ENCODE measurements at places on chromosomes 2 and 18.

DNA sequence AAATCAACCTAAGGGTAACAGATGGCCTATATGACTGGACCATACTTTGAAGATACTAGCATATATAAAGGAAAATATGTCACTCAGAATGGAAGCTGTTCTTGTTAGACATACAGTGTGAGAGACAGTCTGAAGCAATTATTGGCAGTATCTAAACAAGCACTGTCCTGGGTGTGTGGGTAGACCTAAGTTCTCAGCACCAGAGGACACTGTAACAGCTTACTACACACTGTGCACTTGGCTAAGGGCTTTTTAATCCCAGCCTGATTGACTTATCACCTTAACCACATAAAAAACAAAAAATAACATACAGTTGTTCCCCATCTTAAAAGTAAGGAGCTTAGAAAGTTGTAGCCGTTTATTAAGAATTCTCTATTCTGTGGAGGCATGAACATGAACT, 1066.1 kb upstream of the FANCL start:
- DNase-seq, result no peak

GRCh38 chr18:62186499-62186773, 420 bp downstream of the PIGN start:
- no peak for DNase-seq

DNA sequence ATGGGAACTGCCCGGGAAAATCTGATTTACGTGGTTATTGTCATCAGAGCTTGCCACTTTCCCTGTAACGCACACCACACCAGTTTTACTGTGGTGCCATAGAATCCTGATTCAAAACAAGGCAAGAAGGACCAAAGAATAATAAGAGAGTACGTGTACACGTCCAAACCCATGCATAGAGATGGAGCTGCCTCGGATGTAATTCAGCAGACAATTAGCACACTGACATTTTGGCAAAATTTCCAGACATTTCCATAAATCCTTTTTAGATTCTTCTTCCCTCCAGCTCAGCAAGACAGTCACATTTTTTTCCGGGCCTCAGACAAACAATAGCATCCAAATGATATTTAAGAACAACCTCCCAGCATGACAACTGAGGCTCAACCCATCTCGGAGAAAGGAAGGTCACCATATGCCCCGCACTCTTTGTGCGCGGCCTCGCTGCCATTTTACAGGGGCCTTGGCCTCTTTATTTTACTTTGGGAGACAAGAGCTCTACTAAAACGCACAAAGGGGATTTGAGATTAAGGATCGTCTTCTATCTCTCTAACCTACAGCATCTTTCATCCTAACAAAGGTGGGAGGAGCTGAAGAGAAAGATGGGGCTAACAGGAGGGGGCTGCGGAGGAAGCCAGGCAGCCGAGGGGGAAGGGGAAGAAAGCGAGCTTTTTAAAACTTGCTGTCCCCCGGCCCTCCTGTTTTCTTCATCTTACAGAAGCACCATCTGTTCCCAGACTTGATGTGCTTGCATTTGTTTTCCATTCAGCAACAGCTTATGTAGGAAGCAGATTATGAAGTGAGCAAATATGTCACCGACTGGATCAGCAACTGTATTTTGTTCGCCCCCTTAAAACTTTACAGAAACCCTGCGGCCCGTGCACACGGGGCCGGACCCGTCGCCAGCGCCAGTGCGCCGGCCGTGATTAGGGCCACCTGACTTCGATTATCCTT, 61.0 kb downstream of the CDCA7 start:
- no peak for DNase-seq

GRCh38 chr18:3594760-3595368, 144.9 kb downstream of the TGIF1 start:
- DNase-seq, result peak; percentile 35

- DNase-seq, result no peak
Observed at GRCh38 chr2:49262801-49263560, 108.7 kb upstream of the FSHR start.

GRCh38 chr18:7608781-7609201, 41.7 kb downstream of the PTPRM start:
- no peak for DNase-seq

DNA sequence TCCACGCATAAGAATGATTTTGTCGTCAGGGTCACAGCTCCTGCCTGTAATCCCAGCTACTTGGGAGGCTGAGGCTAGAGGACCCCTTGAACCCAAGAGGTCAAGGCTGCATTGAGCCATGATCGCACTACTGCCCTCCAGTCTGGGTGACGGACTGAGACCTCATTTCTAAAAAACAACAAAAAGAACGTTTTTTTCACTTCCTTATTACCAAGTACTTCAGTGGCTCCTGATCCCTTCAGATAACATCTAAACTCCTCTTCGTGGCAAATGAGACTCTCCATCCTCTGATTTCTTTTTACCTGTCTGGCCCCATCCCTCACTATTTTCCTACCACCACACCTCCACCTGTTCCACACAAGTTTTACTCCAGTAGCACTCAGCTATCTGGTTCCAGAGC, 105.4 kb upstream of the TLK1 start:
- DNase-seq, result no peak

- peak; percentile 30 for DNase-seq
Observed at GRCh38 chr18:26190506-26190905, 35.7 kb upstream of the TAF4B start.

- DNase-seq, result no peak
Observed at GRCh38 chr18:8936619-8937018, 165.9 kb upstream of the NDUFV2 start.

DNA sequence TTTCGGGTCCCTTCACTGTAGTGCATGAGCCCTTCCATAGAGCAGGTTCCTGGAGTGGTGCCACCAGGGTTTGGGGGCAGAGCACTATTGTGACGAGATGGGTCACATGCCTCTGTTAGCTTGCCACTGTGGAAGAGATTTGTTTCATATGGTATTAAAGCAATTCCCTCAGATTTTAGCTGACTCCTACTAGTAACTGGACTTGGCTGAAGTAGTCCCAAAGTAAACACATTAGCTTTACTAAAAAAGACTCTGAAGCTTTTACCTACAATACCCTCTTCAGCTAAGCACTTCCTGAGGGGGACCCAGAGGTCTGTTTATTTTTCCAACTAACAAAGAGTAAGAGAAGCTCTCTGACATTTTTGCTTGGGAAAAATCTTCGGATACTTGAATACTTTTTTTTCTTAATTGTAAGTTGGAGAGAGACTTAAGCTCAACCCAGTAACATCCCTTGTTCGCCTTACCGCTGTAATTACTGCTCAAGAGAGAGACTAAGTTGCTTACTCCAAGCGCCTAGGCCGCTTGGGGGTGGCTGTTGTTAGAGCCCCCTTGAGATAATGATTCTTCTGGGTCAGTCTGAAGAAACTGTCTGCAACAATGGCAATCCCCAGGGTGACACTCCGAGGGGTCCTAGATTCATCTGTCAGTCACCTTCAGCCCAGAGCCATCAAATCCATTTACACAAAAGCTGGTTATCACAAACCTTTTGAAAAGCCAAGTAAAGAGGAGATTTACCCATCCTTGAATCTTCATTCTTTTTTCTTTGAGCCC, 177.4 kb downstream of the FIGN start:
- no peak for DNase-seq

GRCh38 chr2:132412021-132412420, 4.6 kb upstream of the GPR39 start:
- DNase-seq, result no peak

- DNase-seq, result no peak
Observed at GRCh38 chr2:7771781-7772180, 854.6 kb downstream of the RNF144A start.

- DNase-seq, result no peak
Observed at GRCh38 chr18:8177330-8178016, 431.8 kb upstream of the RAB12 start.

GRCh38 chr2:109126501-109126860, 2.5 kb upstream of the SH3RF3 start:
- DNase-seq, result no peak

GRCh38 chr2:117801826-117802225, 12.7 kb upstream of the DDX18 start:
- no peak for DNase-seq

GRCh38 chr18:22387364-22387763, 30.4 kb downstream of the CTAGE1 start:
- DNase-seq, result no peak

- DNase-seq, result no peak
Observed at GRCh38 chr2:79993144-79993543, 311.4 kb downstream of the LRRTM1 start.

DNA sequence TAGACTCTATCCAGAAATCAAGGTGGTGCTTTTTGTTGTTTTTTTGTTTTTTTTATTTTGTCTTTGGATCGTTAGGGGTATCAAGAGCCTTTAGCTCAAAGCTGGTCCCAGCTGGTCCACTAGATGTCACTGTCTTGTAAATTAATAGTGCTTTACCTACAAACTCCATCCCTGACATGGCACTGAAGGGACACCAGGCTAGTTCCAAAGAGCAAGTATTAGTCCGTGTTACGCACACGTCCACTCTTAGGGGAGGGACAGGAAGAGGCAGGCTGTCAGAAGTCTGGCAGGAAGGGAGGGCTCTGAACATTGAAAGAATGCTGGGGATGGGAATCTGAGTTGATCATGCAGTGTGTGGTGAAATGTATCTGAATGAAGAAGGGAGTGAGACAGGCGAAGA, 85.9 kb upstream of the CCBE1 start:
- DNase-seq, result no peak

GRCh38 chr2:181163139-181163538, 182.7 kb downstream of the UBE2E3 start:
- no peak for DNase-seq

GRCh38 chr2:220269367-220269766, 641.9 kb downstream of the SLC4A3 start:
- no peak for DNase-seq

DNA sequence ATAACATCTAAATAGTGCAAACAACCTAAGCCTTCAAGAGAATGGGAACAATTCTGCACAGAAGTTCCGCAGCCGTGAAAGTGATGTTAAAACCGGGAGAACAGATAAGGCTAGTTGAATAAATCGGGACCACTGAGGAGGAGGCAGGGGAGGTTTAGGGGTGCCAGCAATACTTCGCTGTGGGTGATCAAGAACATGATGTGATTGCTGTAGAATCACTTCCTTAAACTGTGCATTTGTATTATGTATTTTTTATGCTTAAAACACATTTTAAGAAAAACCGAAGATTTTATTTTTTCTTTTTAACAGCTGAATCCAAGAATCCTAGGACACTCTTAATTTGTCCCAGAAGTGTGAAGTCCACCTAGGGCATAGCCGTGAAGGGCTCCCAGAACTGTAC, 33.6 kb downstream of the TTC32 start:
- no peak for DNase-seq

- DNase-seq, result peak; percentile 31
Observed at GRCh38 chr2:36351736-36352349, 3.7 kb upstream of the CRIM1 start.

DNA sequence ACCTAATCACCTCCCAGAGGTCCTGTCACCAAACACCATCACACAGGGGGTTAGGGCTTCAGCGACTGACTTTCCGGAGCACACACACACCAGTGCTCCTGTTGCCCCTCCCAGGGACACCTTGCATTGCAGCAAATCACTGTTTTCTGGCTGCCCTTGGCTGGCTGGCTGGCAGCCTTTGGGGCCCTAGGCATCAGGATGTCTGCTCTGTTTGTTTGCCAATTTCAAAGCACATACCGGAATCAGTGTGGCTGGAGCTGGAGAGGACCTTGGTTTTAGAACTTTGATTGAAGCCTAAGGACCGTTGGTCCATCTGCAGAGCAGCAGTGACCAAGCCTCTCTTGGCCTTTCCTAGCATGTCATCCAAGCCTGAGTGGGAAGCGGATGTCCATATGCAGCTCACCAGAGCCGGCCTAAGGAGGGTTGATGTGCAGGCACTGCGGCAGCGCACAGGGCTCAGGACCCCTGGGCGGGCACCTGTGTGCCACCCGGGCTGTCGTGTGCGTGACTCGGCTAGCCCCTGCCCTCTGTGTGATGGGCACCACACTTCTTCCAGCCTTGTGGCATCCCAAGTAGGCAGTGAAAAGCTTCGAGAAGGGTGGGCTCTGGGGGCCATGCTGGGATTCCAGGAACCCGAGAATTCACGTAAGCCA, 62.1 kb downstream of the GBX2 start:
- no peak for DNase-seq

- DNase-seq, result peak; percentile 70
Observed at GRCh38 chr2:30231996-30232800, 864 bp downstream of the LBH start.

DNA sequence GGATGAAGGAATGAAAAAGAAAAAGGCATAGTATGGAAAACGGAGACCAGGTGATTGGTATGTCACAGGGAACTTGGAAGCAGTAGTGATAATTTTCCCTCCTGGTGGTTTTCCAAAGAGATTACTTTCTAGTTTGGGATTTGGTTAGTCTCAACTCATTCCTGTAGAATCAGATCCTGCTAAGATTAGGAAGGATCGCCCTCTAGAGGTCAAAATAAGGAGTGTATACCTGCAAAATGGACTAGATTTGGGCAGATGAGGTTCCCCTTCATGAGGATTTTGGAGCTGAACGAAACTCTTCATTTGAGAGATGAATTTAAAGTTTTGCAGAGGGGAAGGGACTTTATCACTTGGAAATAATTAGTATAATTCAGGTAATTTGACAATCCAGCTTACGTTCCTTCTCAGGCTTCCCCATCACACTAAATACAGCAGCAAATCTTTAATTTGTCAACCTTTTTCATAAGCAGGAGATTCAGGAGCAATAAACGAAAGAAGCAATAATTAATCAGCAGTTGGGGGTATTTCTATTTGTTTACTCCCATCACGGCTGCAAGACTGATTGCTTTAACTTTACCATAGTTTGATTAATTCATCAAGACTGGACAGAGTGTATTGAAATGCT, 65.2 kb downstream of the CCDC195 start:
- DNase-seq, result no peak

- DNase-seq, result no peak
Observed at GRCh38 chr2:241657786-241658254, 20.3 kb downstream of the ATG4B start.

DNA sequence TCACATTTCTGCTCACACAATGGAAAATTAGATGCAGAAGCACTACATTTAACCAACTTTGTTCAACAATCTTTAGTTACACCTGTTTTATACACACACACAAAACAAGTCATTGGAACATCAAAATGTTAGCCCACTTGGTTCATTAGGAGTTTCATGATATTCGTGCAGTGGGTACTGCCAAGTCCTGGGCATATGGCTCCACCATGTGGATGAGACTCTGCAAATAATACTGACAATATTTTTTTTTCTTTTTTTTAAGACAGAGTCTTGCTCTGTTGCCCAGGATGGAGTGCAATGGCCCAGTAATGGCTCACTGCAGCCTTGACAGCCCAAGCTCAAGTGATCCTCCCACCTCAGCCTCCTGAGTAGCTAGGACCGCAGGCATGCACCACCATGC, 34.5 kb upstream of the GRB14 start:
- no peak for DNase-seq

GRCh38 chr2:50952596-50952995, 79.3 kb downstream of the NRXN1 start:
- no peak for DNase-seq

GRCh38 chr2:105403783-105404698, 5.2 kb upstream of the FHL2 start:
- no peak for DNase-seq

DNA sequence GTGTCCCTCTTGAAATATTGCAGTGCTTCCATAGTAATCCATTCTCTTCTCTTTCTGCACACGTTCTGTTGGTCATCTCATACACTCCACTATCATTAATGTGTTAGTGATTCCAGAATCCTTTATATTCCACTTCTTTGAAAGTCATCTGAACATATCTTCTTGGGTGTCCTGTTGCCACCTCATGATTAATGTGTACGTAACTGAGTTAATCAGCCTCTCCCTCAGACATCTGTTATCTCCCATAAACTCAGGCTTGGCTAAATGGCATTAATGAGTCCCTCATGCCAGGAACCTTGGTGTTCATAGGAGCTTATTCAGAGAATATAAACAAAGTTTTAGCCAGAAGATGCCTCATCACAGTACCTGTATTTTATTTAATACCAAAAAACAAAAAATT, 126.4 kb downstream of the NCOA1 start:
- no peak for DNase-seq
